NCI-H1417 (cell line): ENCODE measurements at places on chromosomes 3 and 15.
A peak's percentile ranks its signal among the peaks of the same experiment; 100 is the strongest.

DNA sequence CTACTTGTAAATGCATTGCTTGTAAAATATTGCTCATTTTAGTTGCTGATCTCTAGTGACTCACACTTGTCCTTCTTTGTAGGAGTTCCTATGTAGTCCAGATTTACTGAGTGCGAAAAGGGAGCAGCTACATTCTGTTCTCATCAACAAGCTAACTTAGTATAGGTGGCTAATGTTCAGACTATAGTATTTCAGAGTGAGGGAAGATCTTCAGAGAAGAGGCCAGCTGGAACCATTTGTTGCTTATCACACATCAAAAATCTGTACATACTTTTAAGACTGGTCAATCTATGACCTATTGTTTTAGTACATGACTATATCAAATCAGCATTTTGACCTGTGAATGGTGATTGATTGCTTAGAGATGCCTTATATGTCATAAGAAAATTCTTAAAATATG, 71.3 kb upstream of the THSD4 start:
- no peak for DNase-seq

- DNase-seq: no peak
Observed at GRCh38 chr3:104768886-104769285, 597.8 kb upstream of the ALCAM start.

- no peak for DNase-seq
Observed at GRCh38 chr3:16449369-16449768, 64.1 kb downstream of the RFTN1 start.

DNA sequence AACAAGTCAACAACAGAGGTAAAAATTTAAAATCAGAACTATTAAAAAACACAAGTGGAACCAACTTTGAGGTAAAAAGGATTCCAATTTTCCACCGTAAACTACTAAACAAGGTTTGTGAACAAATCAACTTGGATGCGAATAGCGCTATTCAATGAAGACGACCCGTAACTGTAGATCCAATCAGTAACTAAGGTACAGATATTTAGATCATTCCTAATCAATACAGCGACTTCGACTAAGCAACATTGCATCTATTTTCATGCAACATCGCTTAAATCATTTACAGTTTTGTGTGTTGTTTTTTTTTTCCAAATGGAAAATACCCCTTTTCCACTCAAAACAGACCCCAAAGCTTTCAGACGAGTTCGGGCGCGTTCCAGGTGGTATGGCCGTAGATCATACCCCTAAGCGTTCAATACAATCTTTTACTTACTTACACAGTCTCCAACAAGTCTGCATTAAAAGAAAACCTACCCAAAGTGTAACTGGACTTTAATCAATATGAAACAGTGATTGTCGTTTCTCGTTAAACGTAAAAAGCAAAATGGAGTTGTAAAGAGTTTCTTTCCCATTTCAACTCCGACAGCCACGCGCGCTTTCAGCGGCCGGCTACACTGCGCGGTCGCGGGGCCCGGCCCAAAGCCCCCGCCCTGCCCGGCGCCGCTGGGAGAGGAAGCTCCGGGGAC, 786 bp downstream of the RHOA start:
- DNase-seq: peak; percentile 33

DNA sequence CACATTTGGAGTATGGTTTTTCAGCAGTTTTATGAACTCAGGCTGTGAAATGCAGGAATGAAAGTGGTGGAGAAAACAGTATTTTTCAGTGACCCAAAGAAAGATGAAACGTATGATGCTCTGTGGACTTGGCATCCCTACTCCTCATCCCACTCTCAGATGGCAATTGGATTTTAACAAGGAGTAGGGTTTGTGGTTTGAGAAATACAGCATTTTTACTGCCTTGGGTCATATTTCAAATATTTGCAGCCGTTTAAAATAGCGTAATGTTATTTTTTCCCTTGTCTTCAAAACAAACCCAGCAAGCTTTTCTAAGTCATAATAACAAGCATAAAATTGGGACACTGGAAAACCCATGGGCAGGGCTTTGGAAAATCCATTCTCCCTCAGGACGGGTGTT, 117.2 kb upstream of the LRIG1 start:
- DNase-seq: no peak

DNA sequence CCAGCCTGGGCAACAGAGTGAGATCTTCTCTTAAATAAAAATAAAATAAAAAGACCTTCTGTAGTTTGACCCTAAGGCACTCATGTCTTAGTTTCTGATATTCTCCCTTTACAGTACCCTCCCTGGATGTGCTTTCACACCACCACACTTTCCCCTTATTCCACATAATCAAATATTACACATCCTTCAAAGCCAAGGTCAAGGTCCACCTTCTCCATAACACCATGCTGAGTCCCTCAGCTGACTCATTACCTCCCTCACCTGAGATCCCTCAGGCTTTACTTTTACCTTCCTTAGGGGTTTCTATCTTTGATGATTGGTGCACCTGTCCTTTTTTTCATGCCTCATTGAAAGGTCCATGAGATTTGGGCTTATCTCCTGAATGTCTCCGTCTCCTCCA, 25.5 kb upstream of the MNS1 start:
- no peak for DNase-seq

GRCh38 chr3:131850223-131850622, 184.6 kb downstream of the CPNE4 start:
- DNase-seq: no peak

- no peak for DNase-seq
Observed at GRCh38 chr3:46300461-46300789, 53.5 kb upstream of the CCR2 start.
